Mesothelial cell of epicardium (in vitro differentiated cells): ENCODE measurements at places on chromosomes 2 and 18. TPM values are rescaled to one million over a fixed set of nuclear protein-coding genes. Genes with fewer than 3 reads are reported as not detected.

The FZD7 gene
- 126 to 132 TPM (median 132 TPM) in 3 replicates for total RNA-seq

DNA sequence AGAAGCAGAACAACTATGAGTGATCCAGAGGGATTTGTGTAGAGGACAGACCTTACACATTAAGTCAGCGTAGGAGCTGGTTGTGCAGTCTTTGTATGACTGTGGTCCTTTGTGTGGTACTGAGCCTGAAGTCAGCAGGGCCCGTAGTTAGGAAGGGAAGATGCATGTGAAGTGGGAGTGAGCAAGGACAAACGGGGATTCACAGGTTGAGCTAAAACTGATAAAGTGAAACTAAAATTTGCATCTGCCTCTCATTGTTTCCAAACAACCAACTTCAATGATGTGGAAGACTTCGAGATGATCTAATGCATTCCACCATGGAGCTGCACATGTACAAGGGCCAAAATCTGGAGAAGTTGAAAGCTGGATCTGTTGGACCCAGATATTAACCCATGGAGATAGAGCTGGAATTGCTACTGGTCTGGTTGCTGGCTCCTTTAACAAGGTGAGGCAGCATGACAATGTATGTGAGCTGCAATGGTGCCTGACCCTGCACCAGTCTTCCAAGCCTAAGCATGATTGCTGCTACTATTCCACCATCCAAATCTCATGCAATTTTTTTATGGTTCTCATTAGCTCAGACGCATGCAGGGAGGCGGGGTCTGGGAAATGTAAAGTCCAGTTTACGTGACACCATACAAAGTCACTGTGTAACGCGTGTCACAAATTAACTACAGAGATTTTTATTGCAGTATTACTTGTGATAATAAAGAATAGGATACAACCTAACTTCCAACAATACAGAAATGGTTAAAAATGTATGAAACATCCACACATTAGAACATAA lies 12.1 kb upstream of the CYBRD1 start:
- no peak overlapping the region for H3K4me3 ChIP-seq
- peaks cover 7% of the 10 kb centered on the region for H3K4me1 ChIP-seq
- DNase-seq, result no peak
- peaks cover under 1% of the 10 kb centered on the region for H3K27me3 ChIP-seq
- H3K27ac ChIP-seq, result no peak overlapping the region
- no peaks in the 10 kb centered on the region for H3K36me3 ChIP-seq

DNA sequence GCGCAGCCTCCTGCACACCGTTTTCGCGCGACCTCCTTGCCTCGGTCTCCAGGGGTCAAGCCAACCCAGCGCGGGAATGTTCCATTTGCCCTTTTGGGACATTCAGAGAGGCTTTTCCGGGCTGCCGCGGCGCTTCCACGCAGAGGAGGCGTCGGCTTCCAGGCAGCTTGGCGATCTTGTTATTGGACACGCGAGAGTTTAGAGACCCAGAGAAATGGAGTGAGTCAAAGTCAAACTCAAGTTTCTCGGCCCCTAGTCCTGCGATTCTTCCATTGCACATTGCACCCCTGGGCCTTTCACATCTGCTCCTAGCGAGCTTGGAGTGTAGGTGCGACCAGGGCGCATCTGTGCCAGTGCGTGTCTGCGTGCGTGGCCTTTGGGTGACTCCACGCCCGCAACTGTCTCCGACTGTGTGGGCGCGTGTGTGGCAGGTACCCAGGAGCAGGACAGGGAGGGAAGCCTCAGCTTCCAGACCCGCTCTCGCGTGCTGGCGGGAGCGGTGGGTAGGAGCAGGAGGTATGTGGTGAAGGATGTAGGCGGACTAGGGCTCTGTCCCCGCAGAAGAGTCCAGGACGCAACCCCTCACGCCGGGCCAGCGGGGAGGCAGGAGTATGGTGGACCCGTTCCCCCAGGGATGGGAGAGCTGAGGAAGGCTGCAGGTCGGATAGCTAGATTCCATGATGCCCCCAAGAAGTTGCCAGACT lies 13.5 kb downstream of the SIX3 start:
- peak overlapping the region; percentile 67 for H3K4me3 ChIP-seq
- no peaks in the 10 kb centered on the region for H3K36me3 ChIP-seq
- H3K27me3 ChIP-seq, result peaks cover 98% of the 10 kb centered on the region
- DNase-seq, result no peak
- no peak overlapping the region for H3K27ac ChIP-seq

- no peak for DNase-seq
- peaks cover 4% of the 10 kb centered on the region for H3K27me3 ChIP-seq
- H3K27ac ChIP-seq, result no peak overlapping the region
- peaks cover 6% of the 10 kb centered on the region for H3K4me1 ChIP-seq
Observed at GRCh38 chr2:102283996-102284395, 27.4 kb upstream of the IL1RL1 start.

GRCh38 chr18:44876024-44876423 lies 195.3 kb downstream of the SETBP1 start:
- no peaks in the 10 kb centered on the region for H3K27me3 ChIP-seq
- peaks cover 26% of the 10 kb centered on the region for H3K36me3 ChIP-seq
- H3K27ac ChIP-seq, result no peak overlapping the region
- DNase-seq, result no peak
- H3K4me1 ChIP-seq, result no peaks in the 10 kb centered on the region

DNA sequence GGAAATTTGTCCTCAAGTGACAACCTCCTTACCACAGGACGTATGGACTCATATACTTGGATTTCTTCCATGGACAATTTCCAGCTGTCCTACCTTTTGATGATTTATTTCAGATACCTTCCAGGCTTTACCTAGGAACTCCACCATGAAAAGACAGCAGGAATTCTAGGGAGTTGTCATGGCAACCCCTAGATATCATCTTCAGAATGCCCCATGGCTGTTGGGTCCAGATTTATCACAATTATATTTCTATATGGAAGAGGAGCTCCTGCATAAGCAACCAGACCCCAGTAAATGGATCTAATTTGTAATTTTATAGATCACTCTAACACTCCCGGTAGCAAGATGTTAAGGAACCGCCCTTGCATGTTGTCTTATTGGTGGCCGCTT lies 102.3 kb upstream of the ZNF521 start:
- no peaks in the 10 kb centered on the region for H3K27me3 ChIP-seq
- H3K4me3 ChIP-seq, result no peak overlapping the region
- peaks cover 33% of the 10 kb centered on the region for H3K4me1 ChIP-seq
- no peak overlapping the region for H3K27ac ChIP-seq
- peaks cover 3% of the 10 kb centered on the region for H3K36me3 ChIP-seq

DNA sequence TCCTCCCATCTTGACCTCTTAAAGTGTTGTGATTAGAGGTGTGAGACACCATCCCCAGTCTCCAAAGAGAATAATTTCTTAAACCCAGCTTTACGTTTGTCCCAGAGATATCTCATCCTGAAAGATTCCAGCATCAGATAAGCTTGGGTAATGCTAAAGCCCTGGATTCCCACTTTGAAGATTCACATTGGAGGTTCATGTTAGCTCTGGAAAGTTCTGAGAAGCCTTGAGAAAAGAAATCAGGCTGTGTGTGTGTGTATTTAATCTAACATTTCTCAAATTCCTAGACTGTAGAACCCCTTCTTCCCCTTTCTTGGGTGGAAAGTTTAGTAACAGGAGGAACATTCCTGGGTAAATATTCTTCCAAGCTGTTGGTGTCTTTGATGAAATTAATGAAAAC lies 18.0 kb downstream of the ZNF532 start:
- H3K36me3 ChIP-seq, result peaks cover 24% of the 10 kb centered on the region
- H3K27me3 ChIP-seq, result no peaks in the 10 kb centered on the region
- no peak overlapping the region for H3K4me3 ChIP-seq
- no peak for DNase-seq

DNA sequence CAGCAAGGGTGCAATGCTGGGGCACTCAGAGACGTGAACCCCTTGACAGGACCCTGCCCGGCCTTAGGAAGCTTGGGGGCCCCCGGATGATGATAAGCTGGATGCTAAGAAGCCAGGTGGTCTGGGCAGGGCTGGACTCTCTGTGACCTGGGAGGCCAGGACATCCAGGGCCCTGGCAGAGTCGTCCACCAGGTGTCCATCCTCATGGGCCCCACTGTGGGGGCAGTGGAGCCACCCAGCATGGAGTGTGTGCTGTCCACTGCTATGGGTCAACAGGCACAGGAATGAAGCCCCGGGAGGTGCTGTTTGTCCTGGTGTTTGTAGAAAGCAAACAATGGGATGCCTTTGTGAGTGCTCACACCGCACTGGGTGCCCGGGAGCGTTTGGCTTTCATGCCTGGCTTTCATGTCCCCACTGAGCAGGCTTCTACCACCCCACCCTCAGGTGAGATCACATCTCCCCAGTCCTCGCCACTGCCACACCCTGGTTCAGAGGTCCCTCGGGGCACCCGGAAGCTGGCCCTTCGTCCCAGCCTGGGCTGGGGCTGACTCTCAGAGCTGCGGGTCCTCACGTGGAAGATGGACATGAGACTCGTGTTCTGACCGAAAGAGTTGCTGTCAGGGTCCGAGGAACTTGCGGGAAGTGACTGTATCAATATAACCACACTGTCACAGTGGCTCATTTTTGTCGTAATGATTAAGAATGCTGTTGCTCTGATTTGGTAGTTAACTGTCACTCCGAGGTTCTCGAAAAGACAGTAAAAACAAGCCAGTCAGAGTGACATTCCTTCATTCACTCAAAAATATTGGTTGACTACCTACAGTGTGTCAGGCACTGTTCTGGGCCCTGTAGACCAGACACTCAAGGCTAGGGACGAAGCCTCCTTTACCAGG lies 53.3 kb downstream of the INHBB start:
- no peak for DNase-seq
- H3K27me3 ChIP-seq, result peaks cover 32% of the 10 kb centered on the region
- no peak overlapping the region for H3K4me3 ChIP-seq
- no peak overlapping the region for H3K27ac ChIP-seq
- peaks cover 13% of the 10 kb centered on the region for H3K4me1 ChIP-seq
- H3K36me3 ChIP-seq, result no peaks in the 10 kb centered on the region
